Activated naive CD4-positive, alpha-beta T cell treated with anti-CD3 and anti-CD28 coated beads, Interleukin-2, amount 50 U/mL, for 72 hours (primary cell): ENCODE measurements at places on chromosomes 2 and 18. TPM values are rescaled to one million over a fixed set of nuclear protein-coding genes. Genes with fewer than 3 reads are reported as not detected.

CCDC85A gene
- not detected for total RNA-seq

MXD1 gene
- total RNA-seq: 20.7 TPM

MOCOS gene
- 0.19 TPM for total RNA-seq

TMEM237 gene
- 12.6 TPM for total RNA-seq

FSHR gene
- not detected for total RNA-seq

VWA3B gene
- not detected for total RNA-seq

CCNYL1 gene
- total RNA-seq: 5.6 TPM

VIL1 gene
- not detected for total RNA-seq

IL36A gene
- not detected for total RNA-seq

RTP5 gene
- not detected for total RNA-seq

DLX2 gene
- not detected for total RNA-seq

LYG2 gene
- not detected for total RNA-seq

PRKAG3 gene
- total RNA-seq: not detected

POTEF gene
- not detected for total RNA-seq

MC5R gene
- not detected for total RNA-seq

PPP1CB gene
- 201 TPM for total RNA-seq

MAIP1 gene
- 25.9 TPM for total RNA-seq

TCF7L1 gene
- 0.11 TPM for total RNA-seq

MOGAT1 gene
- not detected for total RNA-seq

CPO gene
- total RNA-seq: not detected

CYP1B1 gene
- 41.7 TPM for total RNA-seq

TBR1 gene
- total RNA-seq: 0.04 TPM

IRS1 gene
- 1.2 TPM for total RNA-seq

DES gene
- total RNA-seq: not detected

CHST9 gene
- not detected for total RNA-seq

PIEZO2 gene
- not detected for total RNA-seq

GFPT1 gene
- 57.7 TPM for total RNA-seq

IFT172 gene
- total RNA-seq: 15.8 TPM

C2orf66 gene
- total RNA-seq: 0.53 TPM

ERMN gene
- total RNA-seq: 1.6 TPM

BMP10 gene
- not detected for total RNA-seq
